ENCODE measurements at places on chromosomes 13 and 19.
A peak's percentile ranks its signal among the peaks of the same experiment; 100 is the strongest.

DNA sequence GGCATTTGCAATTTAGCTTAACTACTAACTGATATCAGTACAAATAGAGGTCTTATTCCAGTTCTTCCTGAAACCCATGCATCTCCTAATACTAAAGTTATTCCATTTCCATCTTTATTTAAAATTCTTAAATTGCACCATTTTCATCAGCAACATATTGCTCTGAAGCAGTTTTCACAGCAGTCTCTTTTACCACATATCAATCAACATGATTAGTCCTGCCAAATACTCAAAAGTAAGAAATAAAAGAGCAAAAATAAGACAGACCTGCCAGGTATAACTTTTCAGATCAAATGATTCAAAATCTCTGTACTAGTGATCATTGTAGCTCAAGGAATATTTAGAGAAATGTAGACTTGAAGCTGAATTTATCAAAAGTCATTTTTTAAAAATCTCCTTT is 141.7 kb downstream of the SLITRK1 start:
- DNase-seq = no peak

DNA sequence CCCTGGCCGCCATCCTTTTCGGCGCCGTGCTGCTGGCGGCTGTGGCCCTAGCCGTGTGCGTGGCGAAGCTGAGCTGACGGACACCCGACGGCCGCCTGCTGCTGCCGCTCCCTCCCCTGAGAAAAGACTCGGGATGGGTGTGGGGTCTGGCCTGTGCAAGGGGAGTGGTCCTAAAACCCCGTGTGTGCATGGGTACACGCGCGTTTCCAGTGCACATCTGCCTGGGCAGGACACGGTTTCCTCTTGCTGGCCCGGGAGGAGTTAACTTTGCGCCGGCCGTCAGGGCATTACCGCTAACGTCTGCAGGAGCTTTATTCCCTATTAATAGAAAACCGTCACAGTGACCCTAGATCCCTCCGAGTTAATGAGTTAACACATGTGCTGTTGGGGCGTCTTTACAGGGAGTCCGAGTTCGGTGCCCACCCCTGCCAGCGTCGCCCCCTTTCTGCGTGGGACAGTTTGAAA is 1.3 kb downstream of the RGS9BP start:
- no peak for DNase-seq

- DNase-seq = no peak
Measured at GRCh38 chr19:48149430-48149829, 20.7 kb downstream of the LIG1 start.

DNA sequence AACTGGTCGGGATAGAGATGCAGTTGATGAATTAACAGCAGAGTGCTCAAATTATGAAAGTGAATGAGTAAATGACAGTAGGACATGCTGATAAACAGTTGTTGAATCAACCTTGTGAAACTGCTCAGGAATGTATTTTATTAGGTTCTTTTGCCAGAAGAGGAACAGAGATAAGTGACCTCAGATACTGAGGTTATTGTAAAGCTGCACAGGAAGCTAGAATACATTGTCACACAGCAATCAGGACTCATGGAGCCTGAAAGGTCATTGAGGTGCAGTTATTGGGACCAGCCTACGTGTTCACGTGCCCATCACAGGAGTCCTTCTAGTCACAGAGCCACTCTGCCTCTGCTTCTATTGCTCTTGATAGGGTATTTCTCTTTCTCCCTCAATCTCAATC is 47.5 kb upstream of the MED4 start:
- no peak for DNase-seq

GRCh38 chr19:16541526-16542044 is 652 bp downstream of the CHERP start:
- no peak for DNase-seq

GRCh38 chr13:45222919-45223318 is 22.1 kb upstream of the KCTD4 start:
- DNase-seq = no peak

DNA sequence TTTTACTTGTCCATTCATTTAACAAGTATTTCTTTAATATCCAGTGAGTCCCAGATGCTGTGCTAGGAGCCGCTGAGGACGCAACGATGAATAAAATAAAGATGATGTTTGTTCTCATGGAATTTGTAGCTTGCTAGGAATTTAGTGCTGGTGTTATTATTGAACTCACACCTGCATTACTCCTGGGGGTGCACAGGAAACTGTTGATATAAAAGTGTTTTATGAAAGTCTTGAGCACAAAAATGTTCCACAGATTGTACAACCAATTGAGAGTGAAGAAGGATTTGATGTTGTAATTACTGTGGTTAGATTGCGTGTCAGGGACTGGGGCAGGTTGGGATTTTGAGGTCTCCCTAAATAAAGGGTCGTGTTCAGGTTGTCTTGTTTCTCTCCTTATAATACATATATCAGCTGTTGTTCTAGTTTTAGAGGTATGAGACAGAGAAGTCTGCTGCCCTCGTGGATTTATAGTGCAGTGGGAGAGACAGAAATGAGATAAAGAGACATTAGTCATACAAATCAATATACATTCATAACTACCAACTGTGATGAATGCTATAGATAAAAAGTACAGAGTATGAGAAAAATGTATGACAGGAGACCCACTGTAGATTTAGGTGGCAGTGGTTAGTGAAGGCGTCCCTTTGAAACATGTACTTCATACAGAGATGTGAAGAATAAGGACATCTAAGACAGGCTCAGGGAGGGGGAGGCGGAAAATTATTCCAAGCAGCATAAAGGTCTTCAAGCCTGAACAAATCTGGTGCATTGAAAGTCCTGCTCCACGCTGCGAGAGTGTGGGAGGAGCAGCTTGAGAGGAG is 11.3 kb downstream of the CACNG6 start:
- no peak for DNase-seq

GRCh38 chr19:49272204-49272603 is 52.8 kb downstream of the SLC6A16 start:
- no peak for DNase-seq

- no peak for DNase-seq
Measured at GRCh38 chr13:52707375-52707774, 32.2 kb downstream of the CNMD start.

DNA sequence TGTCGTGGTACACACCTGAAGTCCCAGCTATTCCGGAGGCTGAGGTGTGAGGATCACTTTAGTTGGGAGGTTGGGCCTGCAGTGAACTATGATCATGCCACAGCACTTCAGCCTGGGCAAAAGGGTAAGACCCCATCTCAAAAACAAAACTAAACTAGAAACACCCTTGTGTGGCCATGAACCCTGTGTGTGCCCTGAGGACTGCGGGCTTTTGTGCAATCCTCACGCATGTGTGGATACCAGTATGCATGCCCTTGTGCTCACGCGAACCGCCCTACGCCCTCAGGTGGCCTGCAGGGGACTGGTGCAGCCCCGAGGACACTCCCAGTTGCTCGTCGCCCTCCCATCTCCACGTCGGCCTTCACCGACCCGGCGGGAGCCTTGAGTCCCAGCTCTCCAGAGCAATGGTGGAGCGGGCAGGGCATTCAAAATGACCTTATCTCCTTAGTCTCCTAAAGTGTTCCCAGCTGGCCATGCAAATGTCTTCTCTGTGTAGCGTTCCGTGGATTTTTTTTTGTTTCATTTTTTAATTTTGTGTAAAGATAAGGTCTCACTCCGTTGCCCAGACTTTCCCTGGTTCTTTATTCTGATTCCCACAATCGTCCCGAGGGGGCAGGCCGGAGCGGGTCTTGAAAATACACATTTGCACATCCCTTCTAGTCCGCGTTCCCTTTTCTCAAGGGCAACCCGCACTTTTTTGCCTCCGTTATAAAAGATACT is 868 bp upstream of the EGLN2 start:
- no peak for DNase-seq

GRCh38 chr13:79910875-79911540 is 429.9 kb downstream of the SPRY2 start:
- no peak for DNase-seq

DNA sequence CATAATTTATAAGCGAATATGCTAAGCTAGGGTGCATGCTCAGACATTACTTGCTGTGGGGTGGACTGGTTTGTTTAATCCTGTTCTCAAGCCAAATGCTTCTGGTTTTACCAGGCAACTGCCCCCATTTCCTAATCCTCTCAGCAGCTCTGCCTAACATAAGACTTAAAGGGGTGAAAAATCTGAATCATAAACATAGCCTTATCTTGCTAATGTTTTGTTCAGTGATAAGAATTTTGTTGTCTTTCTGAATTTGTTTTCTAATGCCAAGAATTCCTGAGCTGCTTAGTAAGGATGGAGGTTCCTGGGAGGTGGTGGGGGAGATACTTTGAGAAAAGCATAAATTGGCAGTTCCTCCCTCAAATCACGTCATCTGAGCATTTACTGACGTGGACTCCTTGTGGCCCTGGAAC is 42.7 kb downstream of the ING1 start:
- DNase-seq = no peak

DNA sequence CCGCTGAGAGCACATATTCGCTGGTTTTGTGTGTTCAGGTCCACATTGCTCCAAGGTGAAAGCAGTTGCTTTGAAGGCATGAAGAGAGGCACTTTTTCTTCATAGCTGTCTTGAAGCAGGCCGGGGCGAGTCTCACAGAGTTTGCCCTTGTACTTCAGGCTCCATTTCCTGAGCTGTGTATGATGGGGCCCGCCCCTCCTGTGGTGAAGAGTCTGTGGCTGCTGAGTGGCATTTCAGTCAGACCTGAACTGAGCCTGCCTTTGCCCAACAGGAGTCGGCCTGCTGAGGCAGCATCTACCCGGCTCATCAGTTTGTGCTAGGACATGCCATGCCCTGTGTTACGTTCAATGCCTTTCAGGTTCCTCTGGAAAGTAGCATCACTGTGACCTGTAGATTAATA is 44.4 kb upstream of the C1QTNF9 start:
- DNase-seq = peak; percentile 62

- DNase-seq = no peak
Measured at GRCh38 chr13:31631071-31631470, 108.3 kb upstream of the RXFP2 start.

DNA sequence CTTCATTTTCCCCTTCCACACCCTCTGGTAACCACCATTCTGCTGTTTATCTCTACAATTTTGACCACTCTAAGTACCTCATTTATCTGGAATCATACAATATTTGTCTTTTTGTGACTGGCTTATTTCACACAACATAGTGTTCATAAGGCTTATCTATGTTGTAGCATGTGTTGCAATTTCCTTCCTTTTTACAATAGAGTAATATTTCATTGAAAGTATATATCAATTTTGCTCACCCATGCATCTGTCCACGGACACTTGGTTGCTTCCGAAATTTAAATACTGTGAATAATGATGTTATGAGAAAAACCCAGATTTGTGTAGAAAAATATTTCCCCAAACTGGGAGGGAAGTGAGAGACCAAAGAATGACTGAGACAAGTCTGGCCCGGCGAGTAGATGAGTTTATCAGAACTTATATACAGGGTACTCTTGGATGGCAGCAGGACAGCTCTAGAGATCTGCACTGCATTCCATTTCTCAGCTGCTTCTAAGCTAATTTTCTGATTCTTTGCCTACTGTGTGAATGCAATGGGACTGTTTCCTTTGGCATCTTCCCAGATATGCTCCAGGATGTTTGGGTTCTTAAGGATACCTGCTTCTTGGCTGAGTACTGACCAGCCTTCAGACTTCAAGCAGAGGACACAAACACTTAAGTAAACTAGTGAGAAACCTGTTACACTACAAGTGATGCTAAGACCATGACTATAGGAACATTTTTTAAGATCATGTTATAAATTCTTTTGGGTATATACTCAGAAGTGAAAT is 834.0 kb upstream of the PCDH9 start:
- DNase-seq = no peak

DNA sequence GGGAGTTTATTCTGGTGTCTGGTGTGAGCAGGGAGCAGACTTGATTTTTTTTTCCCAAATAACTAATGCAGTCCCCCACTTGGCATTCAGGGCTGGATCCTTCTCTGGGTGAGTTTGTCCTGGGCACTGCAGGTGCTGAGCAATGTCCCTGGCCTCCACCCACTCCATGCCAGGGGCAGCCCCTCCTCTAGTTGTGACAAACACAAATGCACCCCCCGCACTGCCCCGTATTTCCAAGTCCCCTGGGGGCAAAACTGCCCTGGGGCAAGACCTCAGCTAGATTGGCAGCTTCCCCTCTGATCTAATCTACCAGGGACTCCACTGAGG is 6.4 kb downstream of the MOB3A start:
- DNase-seq = no peak

GRCh38 chr13:53159431-53159830 is 130.8 kb downstream of the OLFM4 start:
- DNase-seq = no peak

- DNase-seq = no peak
Measured at GRCh38 chr19:33063356-33063752, 1.3 kb downstream of the RHPN2 start.

DNA sequence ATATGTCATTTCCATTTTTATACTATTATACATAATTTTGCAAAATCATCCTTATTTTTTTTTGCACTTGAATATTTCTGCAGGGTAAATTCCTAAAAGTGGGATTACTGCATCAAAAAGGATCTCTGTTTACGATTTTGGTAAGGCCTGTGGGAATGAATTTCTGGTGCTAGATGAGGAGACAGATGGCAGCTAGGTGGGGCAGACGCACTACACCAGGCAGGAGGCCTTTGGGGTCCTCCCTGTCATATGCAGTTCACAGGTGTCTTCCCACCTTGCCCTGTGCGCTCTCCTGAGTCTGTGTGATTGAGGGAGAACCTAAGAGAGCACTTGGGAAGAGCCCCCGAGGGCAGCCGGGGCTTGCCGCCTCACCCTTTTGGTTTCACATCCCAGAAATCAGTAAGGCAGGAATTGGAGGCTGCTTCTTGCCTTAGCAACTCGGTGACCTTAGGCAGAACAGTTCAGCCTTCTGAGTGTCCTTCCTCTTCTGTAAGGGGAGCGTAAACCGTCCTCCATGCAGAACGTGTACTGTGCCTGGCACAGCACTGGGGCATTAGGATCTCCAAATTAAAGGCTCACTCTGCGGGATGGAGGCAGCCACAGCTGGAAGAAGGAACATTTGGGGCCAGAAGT is 13.4 kb upstream of the GJB2 start:
- no peak for DNase-seq

- peak; percentile 9 for DNase-seq
Measured at GRCh38 chr19:54029930-54030490, 33.7 kb downstream of the VSTM1 start.

- no peak for DNase-seq
Measured at GRCh38 chr19:52197964-52198363, 8.1 kb downstream of the PPP2R1A start.

- no peak for DNase-seq
Measured at GRCh38 chr13:20356444-20356843, 124.3 kb upstream of the GJB6 start.

- no peak for DNase-seq
Measured at GRCh38 chr19:49534632-49535385, 7.0 kb downstream of the RCN3 start.

GRCh38 chr13:64438084-64438483 is 2792.1 kb downstream of the PCDH9 start:
- DNase-seq = no peak
